NCI-H1092 (cell line): ENCODE measurements at places on chromosomes 12 and 14.

- no peak for DNase-seq
These were observed 415.5 kb downstream of the PCNX1 start for GRCh38 chr14:71322655-71323250.

DNA sequence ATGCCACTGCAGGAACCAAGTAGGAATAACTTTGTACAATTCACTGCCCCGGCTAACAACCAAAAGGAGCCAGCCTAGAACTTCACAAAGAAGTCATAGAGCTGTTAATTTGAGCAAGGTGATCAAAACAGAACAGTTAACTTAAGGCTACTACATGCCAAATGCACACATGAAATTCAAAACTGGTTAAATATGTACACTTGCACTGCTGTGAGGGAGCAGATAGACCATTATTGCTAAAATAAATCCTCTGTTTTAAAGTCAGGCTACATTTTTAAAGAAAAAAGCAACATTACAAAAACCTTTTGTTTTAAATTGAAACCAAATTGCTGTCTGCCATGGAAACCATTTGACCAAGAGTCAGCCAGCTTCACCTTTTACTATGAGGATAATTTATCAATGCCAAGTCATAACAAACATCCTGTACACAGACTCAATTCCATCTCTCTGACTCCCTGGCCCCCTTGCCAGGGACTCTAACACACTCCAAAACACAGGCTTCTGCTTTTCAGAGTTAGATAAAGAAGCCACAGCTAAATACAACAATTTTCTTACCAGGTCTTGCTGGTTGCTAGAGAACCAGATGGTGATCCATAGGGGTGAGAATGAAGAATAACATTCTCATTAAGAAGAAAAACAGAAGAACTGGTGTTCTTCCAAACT, 84.0 kb downstream of the LRP6 start:
- DNase-seq: no peak

DNA sequence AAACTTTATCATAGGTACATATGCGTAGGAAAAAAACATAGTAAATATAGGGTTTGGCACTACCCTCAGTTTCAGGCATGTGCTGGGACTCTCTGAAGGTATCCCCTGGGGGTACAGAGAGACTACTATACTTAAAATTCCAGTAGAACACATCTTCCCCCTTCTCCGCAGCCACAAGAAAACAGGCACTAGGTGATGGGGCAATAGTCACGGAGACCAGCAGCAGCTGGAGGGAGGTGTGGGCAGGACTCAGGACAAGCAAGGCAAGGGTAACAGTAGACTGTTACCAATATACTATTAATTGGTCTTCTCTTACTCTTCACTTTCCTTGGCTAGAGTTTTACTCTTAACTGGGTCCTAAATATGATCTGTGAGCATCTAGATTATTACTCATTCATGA, 4.6 kb upstream of the PAPOLA start:
- no peak for DNase-seq

DNA sequence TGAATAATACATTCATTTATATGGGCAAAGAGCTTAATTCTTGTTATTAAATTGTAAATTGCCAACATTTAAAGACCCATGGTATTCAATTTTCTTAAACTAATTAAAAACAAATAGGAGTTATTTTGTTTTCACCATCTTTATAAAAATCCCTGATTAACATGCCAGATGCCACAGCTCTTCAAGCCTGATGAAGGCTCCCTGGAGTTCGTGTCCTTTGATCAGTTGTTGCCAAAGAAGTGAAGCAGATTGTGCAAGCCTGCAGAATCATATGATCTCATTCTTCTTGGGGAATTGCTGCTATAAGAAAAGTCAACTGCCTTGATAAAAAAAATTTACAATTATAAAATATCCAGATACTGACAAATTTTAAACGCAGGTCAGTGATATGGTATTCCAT, 288.3 kb upstream of the PPFIA2 start:
- DNase-seq: no peak

DNA sequence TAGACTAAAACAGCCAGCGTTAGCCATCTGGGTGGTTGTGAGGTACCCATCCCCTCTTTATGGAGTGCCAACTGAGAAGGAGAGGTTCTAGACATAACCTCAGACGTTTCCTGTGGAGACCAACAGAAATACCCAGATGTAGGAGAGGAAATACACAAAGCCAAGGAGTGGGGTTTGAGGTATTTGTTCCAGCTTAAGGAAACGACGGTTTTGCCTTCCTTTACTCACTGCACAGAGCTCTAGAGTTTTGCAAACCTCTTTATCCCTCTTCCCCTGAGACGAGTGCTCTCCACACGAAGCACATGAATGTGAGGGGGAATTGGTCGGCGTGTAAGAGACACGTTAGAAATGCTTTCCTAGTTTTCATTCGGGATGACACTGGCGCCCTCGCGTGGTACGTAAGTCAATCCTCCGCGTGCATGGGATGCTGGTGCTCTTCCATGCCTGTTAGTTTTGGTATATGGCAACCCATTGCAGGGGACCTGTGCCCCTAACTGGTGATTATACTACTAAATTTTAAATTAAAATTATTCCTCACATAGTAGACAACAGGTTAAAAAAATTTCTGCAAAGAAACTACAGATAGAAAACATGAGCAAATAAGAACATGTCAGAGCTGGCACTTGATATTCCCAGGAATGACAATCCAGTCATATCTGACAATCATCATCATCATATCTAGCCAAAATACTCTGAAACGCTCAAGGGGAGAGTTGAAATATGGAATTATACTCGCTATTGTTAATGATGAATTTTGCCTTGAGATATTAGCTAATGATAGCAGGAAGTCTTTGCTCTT, 121.7 kb downstream of the PPM1H start:
- no peak for DNase-seq

DNA sequence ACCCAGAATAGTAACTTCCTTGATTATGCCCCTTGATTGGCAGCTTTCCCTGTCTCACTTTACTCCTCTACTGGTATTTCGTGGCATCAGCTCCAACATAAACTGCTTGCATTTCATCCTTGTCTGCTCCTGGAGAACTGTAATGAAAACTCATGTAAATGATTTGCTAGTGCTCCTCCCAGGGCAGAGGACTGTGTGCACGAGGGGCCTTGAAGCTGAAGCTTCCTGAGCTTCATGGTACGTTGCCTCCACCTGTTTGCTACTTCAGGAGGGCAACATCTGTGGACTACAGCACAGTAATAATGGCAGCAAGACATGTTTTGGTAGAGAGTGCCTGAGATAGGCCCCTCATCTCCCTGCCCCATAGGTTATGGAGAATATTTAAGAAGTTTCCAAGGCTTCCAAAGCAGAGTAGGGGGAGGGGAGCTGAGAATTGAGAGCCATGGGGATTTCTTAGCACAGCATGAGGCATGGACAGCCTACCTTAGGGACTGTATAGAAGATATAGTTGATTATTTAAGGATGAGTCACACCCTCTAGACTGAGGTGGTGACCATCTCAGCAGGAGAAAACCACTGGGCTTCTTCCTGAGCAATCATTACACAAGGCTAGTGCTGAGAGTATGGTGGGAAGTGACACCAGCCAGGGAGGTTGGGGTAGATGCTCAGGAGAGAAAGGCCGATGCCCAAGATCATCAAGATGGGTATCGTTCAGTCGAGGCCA, 29.5 kb downstream of the CCDC198 start:
- DNase-seq: no peak

- no peak for DNase-seq
These were observed 2.4 kb downstream of the CABP1 start for GRCh38 chr12:120642826-120643225.

DNA sequence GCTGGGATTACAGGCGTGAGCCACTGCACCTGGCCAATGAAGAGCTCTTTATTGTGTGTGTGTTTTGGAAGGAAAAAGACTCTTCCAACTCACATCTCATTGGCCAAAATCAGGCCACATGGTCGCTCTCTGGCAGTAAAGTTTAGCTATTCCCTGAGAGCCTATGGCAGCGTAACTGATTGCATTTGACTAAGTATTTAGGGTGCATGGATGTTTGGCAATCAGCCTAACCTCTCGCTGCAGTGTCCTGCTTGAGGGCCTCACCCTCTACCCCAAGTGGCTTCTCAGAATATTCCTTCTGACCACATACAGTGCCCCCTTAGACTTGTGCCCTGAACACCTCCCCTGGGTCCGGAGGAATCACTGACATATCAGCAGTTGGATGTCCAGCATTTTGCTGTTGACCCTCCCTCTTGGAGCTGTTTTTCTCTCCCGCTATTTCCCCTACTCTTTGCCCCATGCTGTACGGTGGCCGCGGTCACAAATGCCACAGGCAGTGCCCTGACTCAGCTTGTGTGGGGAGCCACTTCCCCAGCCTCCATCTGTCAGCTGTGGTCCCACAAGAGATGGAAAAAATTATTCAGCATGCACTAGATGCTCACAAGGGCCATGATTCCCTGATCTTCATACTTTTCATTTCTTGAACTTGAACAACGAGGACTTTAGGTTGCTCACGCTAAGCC, 9.5 kb downstream of the PHETA1 start:
- no peak for DNase-seq
